ENCODE measurements at places on chromosomes 11 and 22.
A peak's percentile ranks its signal among the peaks of the same experiment; 100 is the strongest.

- no peak for DNase-seq
Measured at GRCh38 chr22:23622634-23623033, 9.5 kb downstream of the DRICH1 start.

- DNase-seq = no peak
Measured at GRCh38 chr22:45006111-45006963, 3.5 kb downstream of the PHF21B start.

- DNase-seq = no peak
Measured at GRCh38 chr22:43313244-43313889, 29.8 kb downstream of the SCUBE1 start.

DNA sequence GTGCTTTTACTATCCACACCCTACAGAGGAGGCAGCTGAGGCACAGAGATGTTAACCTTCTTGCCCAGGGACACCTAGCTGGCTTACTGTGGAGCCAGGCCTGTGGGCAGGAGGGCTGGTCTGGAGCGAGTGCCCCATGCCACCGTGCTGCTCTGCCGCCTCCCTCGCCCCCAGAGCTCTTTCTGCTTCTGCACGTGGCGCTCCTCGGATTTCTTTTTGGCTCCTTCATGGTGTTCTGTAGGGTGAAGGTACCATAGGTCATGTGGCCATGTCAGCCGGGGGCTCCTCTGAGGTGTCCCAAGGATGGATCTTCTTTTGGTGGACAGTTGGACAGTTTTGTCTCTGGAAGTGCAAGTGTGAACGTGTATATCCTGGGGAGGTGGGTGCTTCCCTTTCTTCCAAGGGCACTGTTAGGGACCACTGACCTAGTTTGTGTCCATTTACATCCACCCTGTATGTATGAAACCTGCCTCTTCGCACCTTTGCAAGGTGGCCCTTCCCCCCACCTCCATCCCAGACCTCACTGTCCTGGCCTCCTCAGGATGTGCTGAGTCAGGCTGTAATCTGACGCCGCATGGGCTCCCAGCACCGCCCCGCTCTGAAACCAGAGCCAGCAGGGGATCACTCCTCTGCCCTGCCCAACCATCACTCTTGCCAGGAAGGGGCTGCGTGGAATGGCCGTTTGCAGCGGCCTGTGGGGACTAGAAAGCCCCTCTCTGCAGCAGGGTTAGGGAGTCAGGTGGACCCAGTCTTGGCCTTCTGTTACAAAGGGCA, 31.7 kb downstream of the POLR3H start:
- no peak for DNase-seq

DNA sequence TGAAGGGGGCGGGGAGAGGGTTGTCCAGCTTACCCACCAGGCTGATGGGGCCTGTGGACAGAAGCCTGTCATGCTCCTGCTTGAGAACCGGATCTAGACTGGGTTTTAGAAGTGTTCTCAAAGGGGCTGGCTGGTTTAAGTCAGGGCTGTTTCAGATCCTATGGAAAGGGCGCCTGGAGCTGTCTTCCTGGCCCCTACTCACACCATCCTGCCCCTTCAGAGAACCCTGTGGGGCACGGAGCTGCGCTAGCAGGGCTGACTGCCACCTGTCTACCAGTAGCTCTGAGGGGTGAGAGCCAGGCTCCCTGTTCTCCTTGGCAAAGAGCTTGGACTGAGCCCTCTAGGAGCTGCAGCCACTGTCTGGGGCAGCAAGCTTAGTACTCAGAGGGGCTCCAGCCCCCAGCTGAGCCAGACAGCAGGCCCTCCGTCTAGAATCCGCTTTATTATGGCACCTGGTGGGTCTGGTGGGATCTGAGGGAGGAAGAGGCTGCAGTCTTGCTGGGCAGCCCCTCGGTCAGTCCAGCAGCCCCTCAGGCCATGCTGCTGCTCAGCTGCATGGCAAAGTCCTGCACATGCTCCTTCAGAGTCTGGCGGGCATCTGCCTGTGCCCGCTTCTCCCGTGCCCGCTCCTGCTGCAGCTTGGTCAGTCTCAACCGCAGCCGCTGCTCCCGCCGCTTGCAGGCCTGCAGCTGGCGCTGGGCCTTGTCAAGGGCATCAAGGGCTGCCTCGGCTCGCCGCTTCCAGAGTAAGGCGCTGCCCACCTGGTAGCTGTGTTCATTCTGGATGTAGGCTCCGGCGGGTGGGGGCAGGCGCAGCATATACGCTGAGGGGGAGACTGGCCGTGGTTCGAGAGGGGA, 2.3 kb downstream of the THAP7 start:
- no peak for DNase-seq

DNA sequence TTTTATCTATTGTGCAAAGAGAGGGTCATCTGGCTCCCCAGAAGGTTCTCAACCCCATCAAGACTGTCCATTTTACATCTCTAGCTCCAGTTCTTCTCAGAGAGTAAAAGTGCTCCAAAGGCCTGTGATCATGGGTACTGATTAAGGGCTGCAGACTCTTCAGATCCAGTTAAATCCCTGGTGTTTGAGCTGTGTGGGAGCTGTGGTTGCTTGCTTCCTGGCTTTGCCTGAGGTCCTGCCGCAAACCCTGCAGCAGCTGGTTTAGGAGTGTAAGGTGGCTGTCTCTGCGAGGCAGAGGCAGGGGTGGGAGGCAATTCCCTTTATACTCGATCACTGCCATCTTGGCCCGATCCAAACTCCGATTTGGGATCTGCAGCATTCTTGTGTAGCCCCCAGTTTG, 1.2 kb downstream of the MRPL17 start:
- no peak for DNase-seq

DNA sequence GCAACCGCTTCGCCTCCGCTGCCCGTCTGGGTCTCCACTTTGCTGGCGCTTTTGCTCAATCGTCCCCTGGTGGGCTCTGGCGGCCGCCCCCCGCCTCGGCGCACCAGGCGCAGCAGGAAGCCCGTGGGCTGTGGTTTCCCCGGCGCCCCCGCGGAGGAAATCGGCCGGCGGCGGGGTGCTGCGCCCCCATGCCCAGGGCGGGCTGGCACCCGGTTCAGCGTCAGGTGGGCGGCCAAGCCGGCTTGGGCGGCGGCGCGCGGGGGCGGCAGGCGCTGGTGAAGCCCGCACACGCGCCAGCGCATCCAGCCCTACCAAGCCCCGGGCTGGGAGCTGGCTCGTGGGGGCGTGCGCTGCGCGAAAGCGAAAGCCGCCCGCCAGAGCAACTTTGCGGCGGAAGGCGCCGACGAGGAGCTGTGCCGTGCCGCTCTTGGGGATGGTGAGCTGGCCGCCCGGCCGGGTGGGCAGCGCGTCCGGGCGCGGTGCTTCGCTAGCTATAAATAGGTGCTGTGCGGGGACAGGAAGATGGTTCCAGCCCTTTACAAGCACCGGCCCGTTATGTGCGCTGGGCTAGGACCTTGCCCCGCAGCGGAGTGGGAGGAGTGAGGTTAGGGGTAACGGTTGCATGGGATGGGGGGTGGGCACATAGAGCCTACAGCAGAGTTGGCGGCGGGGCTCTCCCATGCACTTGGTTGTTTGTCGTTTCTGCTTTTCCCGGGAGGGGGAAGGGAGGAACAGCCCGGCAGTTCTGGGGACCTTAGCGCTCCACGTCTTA, 25.0 kb upstream of the SUSD2 start:
- peak; percentile 71 for DNase-seq

DNA sequence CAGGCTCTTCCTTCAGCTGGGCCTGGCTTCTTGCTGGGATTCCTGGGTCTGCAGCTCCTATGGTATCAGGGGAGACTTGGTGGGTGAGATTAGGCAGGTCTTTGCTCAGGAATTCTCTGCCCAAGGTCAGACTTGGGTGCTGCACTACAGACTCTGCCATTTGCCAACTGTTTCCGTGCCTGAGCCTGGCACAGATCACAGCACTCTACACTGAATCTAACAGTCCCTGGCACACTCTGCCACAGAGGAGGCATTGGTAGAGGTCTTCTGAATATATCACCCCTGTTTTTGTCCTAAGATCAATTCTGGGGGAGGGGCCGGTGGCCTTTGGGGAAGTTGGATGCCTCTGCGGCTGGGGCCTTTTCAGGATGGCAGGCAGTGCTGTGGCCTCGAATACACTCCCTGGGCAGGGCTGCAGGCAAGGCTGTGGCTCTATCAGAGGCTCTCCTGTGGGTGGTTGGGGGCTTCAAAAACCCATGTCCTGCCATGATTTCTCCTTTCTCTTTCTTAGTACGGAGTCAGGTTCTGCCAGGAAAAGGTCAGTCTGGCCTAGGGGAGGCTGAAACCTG, 115.0 kb upstream of the NARS2 start:
- no peak for DNase-seq

- DNase-seq = no peak
Measured at GRCh38 chr11:130327716-130328115, 13.0 kb upstream of the ZBTB44 start.

GRCh38 chr22:28915969-28916368, 32.6 kb downstream of the ZNRF3 start:
- no peak for DNase-seq

DNA sequence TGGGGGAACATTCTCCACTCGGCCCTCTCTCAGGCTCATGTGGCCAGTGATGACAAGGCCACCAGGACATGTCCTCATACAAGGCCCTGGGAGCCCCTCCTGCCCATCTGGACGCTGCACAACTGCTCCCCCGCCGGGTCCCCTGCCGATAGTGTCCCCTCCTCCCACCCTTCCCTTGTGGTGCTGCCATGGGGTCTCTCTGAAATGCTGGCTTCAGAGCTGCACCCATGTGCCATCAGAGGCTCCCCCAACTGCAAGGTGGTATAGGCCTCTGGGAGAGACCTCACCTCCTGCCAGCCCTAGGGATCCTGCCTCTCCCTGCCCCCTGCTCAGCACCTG, 113.0 kb downstream of the KCNQ1OT1 start:
- DNase-seq = no peak

DNA sequence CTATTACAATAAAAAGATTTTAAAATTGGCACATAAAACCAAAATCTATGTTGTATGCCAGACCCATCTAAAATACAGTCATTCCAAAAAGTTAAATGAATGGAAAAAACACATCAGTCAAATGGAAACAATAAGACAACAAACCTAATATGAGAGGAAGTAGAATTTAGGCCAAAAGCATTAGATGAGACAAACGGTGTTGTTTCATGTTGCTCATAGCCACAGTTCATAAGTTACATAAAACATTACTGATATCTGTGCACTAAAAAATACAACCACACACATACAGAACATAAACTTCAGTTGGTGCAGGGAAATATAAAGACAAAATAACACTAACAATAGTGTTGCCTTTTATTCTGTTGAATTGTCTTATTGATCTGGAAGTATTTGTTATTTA, 661.9 kb downstream of the CNTN5 start:
- DNase-seq = no peak

DNA sequence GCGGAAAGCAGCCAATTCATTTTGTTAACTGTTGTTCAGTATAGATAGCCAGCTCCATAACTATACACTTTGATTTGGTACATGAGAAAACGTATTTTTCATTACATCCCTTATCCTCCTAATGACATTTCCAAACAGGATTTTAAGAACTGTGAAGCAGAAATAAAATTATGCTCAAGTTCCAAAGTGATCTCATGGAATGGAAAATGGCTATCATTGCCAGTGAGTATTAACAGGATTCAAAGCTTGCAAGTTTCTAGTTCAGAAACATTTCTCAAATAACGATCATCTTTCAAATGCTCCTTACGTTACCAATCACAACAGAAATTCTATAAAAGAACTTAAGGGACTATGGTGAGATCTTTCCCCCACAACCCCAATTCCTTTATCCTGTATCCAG, 53.7 kb downstream of the CADM1 start:
- no peak for DNase-seq

DNA sequence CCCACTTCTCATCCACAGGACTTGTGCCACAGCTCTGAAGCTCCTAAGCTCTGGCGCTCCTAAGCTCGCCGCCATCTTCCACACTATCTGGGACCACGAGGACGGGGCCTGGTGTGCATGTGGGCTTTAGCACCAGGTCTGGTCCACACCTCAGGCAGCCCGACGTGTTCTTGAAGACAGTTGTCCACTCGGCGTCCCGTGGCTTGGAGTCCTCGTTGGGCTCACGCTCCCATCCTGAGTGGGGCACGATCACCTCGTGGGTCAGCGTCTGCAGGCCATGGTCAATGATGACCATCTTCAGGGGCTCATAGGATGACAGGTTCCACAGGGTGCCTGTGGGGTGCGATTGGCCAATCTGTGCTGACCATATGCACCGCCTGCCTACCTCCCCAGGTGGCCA, 37.1 kb upstream of the TXNRD2 start:
- DNase-seq = no peak

- DNase-seq = no peak
Measured at GRCh38 chr11:114478001-114478410, 38.7 kb downstream of the REXO2 start.

DNA sequence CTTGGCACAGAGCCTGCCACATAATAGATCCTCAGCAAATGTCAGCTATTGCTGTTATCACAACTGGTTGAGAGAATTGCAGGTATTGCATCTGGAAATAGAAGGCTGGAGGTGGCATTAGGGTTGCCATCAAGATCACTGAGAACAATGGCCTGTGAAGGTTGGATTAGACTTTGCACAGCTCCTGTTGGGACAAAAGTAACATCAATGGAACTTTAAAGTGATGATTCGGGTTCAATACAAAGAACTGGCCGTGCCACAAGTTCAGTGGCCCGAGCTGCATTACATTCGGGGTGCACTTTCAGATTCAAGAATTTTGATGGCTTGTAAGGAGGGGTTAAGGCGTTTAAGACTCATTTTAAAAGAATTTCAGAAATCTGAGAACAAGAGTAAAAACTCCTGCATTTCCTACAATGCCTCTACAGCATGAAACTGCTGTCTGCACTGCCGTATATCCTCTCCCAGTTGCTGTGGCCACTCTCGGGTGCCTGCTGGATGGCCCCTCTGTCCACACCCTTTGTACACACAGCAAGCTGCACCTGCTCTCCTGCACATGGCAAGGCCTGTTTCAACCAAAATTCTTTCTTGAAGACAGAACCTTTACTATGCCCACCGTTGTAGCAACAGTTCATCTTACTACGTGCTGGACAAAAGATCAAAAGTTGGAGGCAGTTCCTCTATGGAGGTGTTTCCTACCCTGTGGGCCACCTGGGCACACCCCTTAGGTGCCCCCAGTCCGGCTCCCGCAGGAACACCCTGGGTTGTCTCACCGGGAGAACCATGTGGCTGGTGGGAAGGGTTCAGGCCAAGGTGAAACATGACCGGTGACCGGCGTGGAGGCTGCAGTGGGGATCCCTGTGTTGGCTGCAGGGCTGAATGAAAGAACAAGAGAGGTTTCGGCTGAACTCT, 17.5 kb upstream of the SHANK2 start:
- DNase-seq = no peak

- no peak for DNase-seq
Measured at GRCh38 chr11:2256293-2256913, 14.0 kb downstream of the ASCL2 start.

DNA sequence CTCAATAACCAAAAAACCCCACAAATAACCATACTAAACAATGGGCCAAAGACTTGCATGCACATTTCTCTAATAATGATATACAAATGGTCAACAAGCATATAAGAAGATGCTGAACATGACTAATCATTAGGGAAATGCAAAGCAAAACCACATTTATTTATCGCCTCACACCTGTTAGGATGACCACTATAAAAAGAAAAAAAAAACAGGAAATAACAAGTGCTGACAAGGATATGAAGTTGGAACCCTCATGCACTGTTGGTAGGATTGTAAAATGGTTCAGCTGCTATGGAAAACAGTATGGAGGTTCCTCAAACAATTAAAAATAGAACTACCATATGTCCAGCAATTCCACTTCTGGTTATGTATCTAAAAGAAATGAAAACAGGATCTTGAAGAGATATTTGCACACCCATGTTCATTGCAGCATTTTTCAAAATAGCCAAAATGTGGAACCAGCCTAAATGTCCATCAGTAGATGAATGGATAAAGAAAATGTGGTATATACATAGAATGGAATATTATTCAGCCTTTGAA, 66.2 kb downstream of the AMBRA1 start:
- no peak for DNase-seq

GRCh38 chr22:24247564-24248344, 2.9 kb upstream of the GGT5 start:
- DNase-seq = peak; percentile 62
